Psoas muscle (tissue), 8 donors: ENCODE measurements at places on chromosomes 7 and 10.

GRCh38 chr10:22779331-22780019, 65.1 kb upstream of the PIP4K2A start:
- no peak for DNase-seq

GRCh38 chr10:103969436-103969835, 2.5 kb downstream of the SLK start:
- no peak for DNase-seq

DNA sequence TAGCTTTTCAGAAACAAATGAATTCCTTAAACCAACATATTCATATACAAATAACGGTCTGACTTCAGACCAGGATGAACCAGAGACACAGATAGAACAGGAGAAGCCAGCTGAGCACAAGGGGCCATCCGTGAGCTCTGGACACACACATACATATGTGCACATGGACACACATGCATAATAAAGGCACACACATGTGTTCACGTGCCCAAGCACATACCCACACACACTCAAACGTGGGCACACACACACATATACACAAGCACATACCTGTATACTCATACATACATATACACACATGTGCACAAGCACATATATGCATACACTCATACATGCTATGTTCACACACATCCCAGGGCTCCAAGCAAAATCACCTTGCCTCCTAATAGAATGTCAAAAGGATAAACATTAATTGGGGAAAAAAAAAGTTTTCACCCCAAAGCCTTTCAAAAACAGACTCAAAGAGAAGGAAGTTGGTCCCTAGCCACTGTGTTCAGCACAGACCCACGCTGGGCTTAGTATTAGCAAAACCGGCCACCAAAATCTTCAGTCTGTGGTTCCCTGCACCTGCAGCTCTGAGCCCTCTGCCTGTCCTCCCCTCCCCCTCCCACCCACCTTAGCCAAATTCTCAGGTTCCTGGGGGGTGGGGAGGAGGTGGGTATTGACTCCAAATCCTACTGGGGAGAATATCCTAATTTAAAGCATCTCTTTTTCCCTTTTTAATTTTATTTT, 100.4 kb upstream of the MACROH2A2 start:
- no peak for DNase-seq

GRCh38 chr10:69757553-69758309, 44.0 kb upstream of the COL13A1 start:
- DNase-seq: no peak

DNA sequence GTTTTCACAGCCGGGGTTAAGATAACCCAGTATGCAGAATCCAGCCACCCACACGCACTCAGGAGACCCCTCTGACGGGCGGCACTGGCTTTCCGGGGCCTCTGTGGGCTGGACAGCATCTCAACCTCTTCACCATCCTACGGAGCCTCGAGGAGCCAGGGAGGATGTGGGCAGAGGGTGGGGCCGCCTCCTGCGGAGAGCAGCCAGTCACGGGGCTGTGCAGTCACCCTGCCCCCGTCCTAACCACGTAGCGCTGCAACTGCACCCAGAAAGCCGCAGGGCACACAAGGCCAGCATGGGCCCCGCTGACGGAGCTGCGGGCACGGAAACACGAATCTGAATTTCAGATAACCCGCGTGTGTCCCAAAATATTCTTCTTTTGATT, 270.3 kb downstream of the ELFN1 start:
- DNase-seq: peak; percentile 56

DNA sequence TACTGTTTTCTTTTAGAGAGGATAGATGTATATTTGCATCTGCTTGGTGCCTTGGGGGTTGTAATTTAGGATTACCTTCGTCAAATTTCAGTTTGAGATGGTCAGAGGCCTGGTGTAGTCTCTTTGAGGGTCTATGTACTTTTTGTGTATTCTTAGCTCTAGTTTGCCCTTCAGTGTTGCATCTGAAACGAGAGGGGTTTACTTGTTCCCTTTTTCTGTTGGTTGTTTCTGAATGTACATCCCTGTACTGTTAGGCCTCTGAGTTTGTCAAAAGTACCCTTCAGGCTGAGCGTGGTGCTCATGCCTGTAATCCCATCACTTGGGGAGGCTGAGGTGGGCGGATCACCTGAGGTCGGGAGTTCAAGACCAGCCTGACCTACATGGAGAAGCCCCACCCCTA, 60.0 kb downstream of the MLLT10 start:
- DNase-seq: no peak

DNA sequence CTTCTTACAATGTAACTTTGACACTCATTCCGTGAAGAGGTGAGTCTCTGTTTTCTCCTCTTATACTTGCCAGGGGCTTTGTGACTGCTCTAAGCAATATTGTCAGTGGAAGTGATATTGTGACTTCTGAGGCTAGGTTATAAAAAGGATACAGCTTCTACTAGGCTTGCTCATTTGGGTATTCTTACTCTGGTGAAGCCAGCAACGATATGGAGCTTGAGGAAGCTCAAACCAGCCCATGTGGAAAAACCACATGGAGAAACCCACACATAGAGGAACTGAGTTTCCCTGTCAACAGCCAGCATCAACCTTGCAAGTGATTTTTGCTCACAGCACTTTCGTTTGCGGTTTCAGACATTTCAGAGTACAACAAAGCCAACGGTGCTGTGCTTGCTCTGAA, 149.6 kb upstream of the SEMA3E start:
- no peak for DNase-seq

DNA sequence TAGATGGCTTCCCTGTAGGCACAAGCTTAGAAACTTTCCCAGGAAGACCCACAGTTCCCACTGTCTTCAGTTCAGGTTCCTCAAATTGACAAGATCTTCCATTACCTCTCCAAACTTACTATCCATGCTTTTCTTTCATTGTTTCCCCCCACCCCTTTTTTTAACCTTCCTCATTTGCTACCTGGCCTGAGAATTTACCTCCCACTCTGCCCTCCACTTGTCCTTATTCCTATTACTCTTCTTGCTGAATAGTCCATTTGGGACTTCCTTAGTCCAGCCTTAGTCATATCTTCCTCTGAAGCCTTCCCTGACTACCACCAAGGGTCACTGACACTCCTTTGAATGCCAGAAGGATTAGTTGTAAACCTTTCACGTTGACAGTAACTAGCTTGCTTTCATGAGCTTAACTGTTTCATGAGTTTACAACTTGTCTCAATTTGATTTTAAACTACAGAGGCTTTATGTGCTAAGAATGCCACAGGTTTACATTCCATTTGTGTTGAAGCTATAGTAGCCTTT, 1.2 kb upstream of the CALU start:
- no peak for DNase-seq

DNA sequence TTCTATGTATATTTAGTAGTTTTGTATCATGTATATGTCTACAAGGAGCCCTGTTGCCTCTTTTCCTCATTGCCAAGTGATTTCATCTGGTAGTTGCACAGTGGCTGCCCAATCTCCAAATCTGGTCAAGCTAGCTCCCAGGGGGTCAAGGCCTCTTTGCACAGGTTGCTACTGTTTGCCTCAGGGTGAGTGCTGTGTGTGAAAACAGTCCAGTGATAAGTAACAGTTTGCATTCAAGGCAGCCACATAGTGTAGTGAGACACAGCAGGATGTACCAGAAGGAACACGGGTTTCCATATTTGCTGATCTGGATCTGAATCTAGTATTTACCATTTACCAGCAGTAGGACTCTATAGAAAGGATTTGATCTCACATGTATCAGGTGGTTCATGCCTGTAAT, 13.3 kb upstream of the EPC1 start:
- no peak for DNase-seq

DNA sequence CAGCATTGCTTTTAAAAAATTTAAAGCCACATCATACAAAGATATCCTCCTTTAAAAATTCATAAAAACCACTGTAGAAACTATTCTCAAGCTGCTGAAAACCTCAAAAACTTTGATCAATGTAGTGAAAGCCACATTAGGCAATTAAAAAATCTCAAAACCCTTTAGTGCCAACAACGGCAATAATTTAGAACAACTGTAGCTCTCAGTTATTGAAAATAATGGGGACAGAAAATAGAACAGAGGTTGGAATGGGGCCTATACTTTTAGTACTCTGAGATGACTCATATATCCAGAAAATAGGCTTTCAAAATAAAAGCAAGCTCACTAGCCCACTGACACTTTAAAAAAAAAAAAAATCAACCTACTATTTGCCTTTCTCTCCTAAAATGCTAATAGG, 87.5 kb downstream of the GSAP start:
- DNase-seq: no peak

GRCh38 chr10:89979726-89980125, 278.3 kb downstream of the KIF20B start:
- DNase-seq: no peak

GRCh38 chr10:125795637-125796190, 20.1 kb upstream of the MMP21 start:
- DNase-seq: no peak

GRCh38 chr7:151937286-151937685, 19.0 kb upstream of the GALNTL5 start:
- no peak for DNase-seq

DNA sequence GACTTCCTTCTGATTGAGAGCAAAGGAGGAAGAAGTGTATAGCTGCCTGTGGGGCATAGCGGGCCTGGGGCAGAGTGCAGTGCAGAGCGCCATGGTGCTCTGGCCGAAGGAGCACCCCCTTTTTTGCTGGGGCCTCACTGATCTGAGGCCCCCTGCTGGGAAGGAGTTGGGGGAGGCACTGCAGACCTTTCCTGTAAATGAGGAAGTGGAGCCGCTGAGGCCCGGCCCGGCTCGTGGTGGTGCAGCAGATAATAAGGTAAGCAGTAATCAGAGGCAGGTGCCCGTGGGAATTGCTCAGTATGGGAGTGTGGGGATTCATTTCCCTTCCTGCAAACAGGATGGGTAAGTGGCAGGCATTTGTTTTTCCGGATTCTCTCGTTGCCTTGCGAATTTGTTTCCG, 373.7 kb upstream of the MKI67 start:
- DNase-seq: no peak

DNA sequence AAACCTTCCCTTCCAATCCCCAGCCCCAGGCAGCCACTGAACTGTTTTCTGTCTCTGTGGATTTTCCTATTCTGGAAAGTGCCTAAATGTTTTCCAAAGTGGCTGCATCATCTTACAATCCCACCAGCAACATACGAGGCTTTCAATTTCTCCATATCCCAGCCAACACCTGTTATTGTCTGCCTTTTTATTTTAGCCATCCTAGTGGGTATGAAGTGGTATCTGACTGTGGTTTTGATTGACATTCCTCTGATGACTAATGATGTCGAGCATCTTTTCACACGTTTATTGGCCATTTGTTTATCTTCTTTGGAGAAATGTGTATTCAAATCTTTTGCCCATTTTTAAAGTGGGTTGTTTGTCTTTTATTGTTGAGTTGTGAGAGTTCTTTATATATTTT, 6.2 kb upstream of the SMC3 start:
- DNase-seq: no peak
